ENCODE measurements at places on chromosomes 7 and 10.

DNA sequence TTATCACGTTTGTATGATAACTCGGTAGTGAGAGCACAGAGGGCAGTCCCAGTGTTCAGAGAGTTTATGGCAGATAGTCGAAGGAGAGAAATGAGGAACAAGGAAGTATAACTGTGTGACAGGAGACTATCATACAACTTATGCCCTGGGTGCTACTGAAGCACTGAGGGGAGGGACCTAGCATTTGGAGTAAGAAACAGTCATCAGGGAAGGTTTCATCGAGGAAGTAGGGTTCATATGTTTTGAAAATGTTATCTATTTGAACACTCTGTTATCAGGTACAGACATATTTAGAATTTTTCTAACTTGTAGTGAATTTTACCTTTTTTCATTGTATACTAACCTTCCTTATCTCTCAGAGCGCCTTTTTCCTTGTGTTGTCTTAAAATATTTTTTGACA is 1214.4 kb upstream of the C7orf33 start:
- H3K27ac ChIP-seq: no peak overlapping the region
- no peak overlapping the region for H3K4me3 ChIP-seq
- no peak for DNase-seq
- H3K27me3 ChIP-seq: no peaks in the 10 kb centered on the region

DNA sequence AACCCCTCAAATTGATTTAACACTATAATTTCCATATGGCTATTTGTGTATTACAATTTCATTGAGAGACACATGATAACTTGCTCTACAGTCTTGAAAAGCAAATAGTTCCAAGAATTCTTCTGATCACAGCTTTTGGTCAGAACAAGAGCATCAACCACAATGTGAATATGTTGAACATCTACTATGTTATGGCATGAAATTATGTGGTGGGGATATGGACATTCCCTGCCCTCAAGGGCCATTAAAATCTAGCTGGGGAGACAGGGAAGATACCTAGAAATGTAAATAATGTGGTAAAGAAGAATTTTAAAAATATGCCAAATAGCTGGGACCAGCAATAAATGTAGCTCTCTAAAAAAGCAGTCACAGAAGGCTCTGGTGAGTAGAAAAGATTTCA is 262.2 kb downstream of the FZD1 start:
- no peaks in the 10 kb centered on the region for H3K36me3 ChIP-seq
- H3K27ac ChIP-seq: no peak overlapping the region
- no peak for DNase-seq

DNA sequence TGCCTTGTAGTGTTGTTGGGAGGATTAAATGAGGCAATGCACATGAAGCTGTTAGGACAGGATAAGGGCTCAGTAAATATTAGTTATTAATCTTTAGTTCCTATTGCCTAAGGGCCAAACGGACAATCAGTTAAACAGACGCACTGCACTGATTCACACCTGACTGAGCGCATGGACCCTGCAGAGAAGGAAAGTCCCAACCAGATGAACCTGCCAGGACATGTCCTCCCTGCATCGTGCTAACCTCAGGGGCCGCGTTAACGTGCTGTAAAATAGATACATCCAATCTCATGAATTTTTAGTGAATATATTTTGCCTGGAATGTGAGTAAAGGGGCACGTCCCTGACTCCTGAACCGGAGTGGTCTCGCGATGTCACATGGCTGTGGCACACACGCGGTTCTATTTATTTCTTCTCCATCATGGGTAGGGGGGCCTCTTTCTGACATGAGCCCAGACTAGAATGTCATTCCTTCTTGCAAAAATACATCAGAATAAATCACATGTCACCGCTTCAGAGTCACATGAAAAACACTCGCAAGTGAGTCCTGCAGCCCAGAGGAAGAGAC is 12.3 kb downstream of the ADARB2 start:
- peaks cover 7% of the 10 kb centered on the region for H3K27me3 ChIP-seq
- no peak overlapping the region for H3K27ac ChIP-seq
- DNase-seq: no peak
- H3K4me1 ChIP-seq: no peaks in the 10 kb centered on the region
- peaks cover 4% of the 10 kb centered on the region for H3K36me3 ChIP-seq

DNA sequence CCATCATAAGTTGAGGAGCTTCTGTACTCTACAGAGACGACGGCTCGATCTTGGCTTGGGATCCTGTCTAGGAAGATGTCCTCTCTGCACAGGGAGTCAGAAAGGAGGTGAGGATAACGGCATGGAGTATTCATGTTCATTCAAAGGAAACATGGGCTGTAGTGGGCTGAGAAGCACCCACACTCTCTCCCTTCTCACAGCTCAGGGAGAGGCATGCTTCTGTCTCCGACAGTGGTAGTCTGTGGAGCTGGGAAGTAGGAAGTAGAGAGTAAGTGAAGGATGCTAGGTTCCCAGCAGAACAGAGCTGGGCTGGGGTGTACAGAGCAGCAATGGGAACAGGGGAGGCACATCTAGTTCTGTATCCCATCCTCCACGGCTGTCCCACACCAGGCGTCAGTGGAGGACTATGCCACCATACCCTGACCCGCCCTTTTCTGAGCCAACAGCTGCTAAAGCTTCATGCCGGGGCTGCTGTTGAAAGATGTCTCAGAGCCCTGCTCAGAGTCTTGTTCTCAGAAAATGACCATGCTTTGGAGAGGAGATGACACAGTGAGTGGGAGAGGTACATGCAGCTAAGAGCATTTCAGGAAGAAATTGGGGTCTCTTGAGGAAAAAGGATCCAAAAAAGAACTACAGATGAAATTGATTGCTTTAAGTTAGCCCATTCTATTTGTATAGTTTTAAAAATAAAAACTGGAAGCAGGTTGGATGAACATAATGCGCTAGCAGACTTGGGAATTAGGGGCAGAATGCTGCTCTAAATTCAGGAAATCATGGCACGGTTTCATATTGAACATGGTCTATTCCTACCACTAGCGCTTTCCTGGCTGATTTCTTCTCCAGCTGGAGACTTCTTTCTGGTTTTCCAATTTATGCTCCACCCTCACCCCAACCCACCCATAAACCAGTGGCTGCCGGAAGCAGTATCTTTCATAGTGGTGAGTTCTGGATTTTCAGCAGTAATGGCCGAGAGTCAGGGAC is 138.6 kb downstream of the CHN2 start:
- H3K4me1 ChIP-seq: peaks cover 40% of the 10 kb centered on the region
- no peak for DNase-seq
- H3K4me3 ChIP-seq: no peak overlapping the region
- H3K27me3 ChIP-seq: no peaks in the 10 kb centered on the region

DNA sequence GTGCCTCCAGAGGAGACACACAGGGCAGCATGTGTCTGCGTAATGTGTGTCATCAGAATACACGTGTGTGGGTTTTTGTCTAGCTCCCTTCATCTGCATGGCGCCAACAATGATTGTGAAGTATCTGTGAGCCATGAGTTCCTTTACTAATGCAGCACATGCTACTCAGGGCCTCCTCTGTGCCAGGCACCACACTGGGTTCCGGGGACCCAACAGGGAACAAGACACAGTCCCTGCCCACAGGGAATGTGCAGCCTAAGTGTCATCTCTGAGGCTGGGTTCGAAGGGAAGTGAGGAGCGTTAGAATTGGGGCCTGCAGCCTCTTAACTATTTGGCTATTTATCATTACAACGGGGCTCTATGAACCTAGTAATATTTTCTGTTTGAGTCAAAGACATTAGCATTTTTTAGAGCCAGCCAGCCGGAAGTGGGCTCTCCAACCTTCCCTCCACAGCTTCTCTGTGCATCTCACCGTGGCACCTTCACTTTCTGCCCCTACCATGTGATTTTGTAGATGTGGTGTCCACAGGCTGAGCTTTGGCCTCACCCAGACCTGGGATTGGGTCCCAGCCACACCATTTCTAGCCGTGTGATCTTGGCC is 43.9 kb upstream of the SRGN start:
- peak overlapping the region; percentile 100 for H3K27ac ChIP-seq
- H3K27me3 ChIP-seq: no peaks in the 10 kb centered on the region
- peaks cover 7% of the 10 kb centered on the region for H3K36me3 ChIP-seq
- H3K4me3 ChIP-seq: peak overlapping the region; percentile 74
- peak; percentile 57 for DNase-seq

GRCh38 chr10:104540181-104540580 is 100.9 kb upstream of the SORCS3 start:
- no peaks in the 10 kb centered on the region for H3K36me3 ChIP-seq
- no peaks in the 10 kb centered on the region for H3K4me1 ChIP-seq
- DNase-seq: no peak
- H3K4me3 ChIP-seq: no peak overlapping the region
- H3K27me3 ChIP-seq: peaks cover 76% of the 10 kb centered on the region

GRCh38 chr10:135132-135600 is at the start of gene ZMYND11:
Gene ZMYND11 (plus strand): TSS chr10:135455. CDS start chr10:180013, 44,558 bp downstream.
- H3K27me3 ChIP-seq: no peaks in the 10 kb centered on the region
- H3K4me1 ChIP-seq: peaks cover 23% of the 10 kb centered on the region
- peak within 1 kb of the TSS; percentile 87 for H3K4me3 ChIP-seq
- peak within 1 kb of the TSS; percentile 93 for H3K27ac ChIP-seq

GRCh38 chr7:139744768-139745677 is 32.8 kb downstream of the HIPK2 start:
- DNase-seq: no peak
- peaks cover 9% of the 10 kb centered on the region for H3K4me1 ChIP-seq

GRCh38 chr10:127267442-127267841 is 71.1 kb upstream of the INSYN2A start:
- no peak overlapping the region for H3K4me3 ChIP-seq
- no peak for DNase-seq
- no peak overlapping the region for H3K27ac ChIP-seq
- no peaks in the 10 kb centered on the region for H3K36me3 ChIP-seq
- H3K27me3 ChIP-seq: peaks cover 10% of the 10 kb centered on the region
- H3K4me1 ChIP-seq: no peaks in the 10 kb centered on the region

- peak overlapping the region; percentile 97 for H3K4me3 ChIP-seq
- no peak for DNase-seq
- peak overlapping the region; percentile 100 for H3K27ac ChIP-seq
- H3K4me1 ChIP-seq: peaks cover 40% of the 10 kb centered on the region
- H3K27me3 ChIP-seq: no peaks in the 10 kb centered on the region
Measured at GRCh38 chr7:131111081-131111576, 216.5 kb upstream of the MKLN1 start.

- no peak overlapping the region for H3K27ac ChIP-seq
- DNase-seq: no peak
- peaks cover 2% of the 10 kb centered on the region for H3K4me1 ChIP-seq
- H3K27me3 ChIP-seq: peaks cover 8% of the 10 kb centered on the region
Measured at GRCh38 chr10:70657041-70657440, 15.3 kb upstream of the ADAMTS14 start.

- H3K4me1 ChIP-seq: no peaks in the 10 kb centered on the region
- H3K27ac ChIP-seq: no peak overlapping the region
- H3K36me3 ChIP-seq: peaks cover 3% of the 10 kb centered on the region
- DNase-seq: no peak
- no peak overlapping the region for H3K4me3 ChIP-seq
Measured at GRCh38 chr10:89853781-89854191, 152.4 kb downstream of the KIF20B start.

DNA sequence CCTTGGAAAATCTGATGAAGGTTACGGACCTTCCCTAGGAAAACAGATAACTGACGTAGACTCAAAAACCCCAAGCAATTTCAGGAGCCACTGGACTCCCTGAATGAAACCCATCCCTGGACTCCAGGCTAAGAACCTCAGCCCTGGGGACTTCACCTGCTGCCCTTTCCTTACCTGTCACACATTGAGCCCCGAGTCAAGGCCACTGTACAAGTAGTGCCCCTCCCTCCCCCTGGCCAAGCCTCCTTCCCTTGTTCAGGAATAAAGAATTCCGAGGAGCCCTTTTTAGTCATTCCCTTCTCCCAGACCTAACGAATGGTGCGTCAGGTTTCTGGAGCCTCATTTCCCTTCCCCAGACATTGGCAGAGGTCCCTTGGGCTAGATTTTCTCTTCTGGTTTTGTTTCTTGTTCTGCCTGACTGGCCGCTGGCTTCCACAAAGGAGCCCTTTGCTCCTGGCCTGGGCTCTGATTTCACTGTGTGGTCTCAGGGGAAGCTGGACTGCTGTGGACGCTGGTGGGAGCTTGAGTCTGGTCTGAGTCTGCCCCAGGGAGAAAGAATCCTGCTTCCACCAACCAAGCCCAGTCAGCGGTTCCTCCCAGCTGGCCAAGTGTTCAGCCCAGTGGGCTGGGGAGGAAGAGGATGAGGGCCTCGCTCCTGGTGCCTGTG is 31.7 kb downstream of the ZNF775 start:
- no peaks in the 10 kb centered on the region for H3K27me3 ChIP-seq
- H3K4me3 ChIP-seq: no peak overlapping the region
- H3K4me1 ChIP-seq: peaks cover 19% of the 10 kb centered on the region
- H3K36me3 ChIP-seq: peaks cover 24% of the 10 kb centered on the region

- peak overlapping the region; percentile 90 for H3K4me3 ChIP-seq
- no peaks in the 10 kb centered on the region for H3K27me3 ChIP-seq
- peaks cover 9% of the 10 kb centered on the region for H3K4me1 ChIP-seq
- DNase-seq: no peak
- no peak overlapping the region for H3K27ac ChIP-seq
Measured at GRCh38 chr7:25952261-25953057, 199.5 kb upstream of the NFE2L3 start.

DNA sequence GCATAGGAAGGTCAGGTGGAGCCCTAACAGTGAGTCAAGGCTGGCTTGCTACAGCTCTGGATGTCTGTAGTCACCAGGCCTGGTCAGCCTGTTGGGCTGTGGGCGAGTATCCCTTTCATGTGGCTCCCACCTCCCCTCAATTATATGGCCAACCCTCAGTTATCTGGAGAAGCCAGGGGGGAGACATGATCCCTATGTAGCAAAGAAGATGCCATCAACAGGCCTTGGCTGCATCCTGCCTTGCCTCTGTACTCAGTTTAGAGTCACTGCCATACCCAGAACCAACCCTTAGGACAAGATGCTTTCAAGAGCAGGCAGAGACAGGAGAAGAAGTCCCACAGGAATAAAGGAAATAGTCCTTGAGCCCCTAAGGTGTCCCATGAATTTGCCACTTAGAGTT is 763.9 kb downstream of the GRID1 start:
- H3K4me1 ChIP-seq: peaks cover 12% of the 10 kb centered on the region
- H3K36me3 ChIP-seq: no peaks in the 10 kb centered on the region
- H3K27me3 ChIP-seq: no peaks in the 10 kb centered on the region
- DNase-seq: no peak

DNA sequence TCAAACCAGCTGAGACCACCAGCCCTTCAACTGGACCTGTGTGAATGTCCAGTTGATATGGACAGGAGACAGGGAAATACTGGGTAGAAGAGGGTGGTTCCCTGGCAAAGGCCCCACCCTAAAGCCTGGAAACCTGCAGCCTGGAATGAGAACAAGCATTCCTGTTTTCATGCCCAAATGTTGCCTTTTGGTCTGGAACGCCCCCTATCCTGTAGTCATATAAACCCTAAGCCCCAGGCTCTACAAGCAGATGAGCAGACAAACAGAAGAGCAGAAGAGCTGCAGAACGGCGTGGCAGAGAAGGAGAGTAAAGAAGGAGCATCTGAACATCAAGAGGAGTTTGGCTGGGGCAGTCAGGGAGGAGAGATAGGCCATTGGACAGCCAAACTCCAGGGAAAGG is 38.4 kb downstream of the SYPL1 start:
- DNase-seq: no peak
- H3K4me1 ChIP-seq: peaks cover 21% of the 10 kb centered on the region
- no peak overlapping the region for H3K27ac ChIP-seq
- H3K4me3 ChIP-seq: no peak overlapping the region
- H3K36me3 ChIP-seq: peaks cover 2% of the 10 kb centered on the region
- H3K27me3 ChIP-seq: no peaks in the 10 kb centered on the region

Data from effector memory CD8-positive, alpha-beta T cell (primary cell).